EL (cell line): ENCODE measurements at places on chromosomes 4 and X.

DNA sequence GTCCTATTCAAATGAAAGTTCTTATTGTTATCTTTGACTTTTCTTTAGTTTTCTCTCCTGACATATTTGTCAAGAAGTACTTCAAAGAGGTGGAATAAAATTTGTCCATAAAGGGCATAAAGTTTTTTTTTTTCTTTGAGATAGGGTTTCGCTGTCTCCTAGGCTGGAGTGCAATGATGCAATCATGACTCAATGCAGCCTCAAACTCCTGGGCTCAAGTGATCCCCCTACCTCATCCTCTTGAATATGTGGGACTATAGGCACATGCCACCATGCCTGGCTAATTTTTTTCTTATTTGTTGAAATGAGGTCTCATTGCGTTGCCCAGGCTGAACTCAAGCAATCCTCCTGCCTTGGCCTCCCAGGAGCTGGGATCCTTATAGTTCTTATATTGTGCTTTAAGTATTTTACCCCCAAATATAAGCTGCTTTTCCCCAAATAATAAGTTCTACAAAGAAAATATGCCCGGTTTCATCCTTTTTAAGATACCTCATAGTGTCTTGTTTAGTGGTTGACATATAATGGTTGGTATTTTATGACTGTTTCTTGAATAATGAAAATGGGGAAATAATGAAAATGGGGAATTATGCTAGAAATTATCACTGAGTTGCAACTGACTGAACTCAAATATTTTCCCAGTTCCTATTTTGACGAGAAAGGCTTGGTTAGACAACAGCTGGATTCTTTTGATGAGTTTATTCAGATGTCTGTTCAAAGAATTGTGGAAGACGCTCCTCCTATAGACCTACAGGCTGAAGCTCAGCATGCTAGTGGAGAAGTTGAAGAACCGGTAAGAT lies 11.6 kb downstream of the POLR2B start:
- peak; percentile 53 for DNase-seq

GRCh38 chr4:59994118-59994517 lies 1206.0 kb upstream of the ADGRL3 start:
- DNase-seq = no peak

DNA sequence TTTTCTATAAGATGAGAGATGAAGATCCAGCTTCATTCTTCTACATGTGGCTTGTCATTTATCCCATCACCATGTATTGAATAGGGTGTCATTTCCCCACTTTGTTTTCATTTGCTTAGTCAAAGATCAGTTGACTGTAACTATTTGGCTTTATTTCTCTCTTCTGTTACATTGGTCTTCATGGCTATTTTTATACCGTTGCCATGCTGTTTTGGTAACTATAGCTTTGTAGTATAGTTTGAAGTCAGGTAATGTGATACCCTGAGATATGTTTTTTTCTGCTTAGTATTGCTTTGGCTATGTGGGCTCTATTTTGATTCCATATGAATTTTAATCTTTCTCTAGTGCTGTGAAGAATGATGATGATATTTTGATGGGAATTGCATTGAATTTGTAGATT lies 514.3 kb downstream of the GBA3 start:
- DNase-seq = no peak

DNA sequence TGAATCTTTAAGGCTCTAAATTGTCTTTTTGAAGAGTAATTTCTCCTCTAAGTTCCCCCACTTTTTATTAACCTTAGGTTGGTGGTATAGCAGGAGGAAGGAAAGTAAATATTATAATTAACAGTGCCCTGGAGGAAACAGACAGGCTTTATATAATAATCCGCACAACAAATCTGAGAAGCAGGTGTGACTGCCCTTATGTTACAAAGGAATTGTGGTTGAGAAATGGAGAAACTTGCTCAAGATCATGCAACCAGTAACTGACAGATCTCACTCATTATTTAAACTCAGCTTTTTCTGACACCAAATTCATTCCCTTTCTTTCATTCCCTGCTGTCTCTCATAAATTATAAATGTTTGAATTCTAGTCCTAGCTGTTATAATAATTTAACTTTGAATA lies 282.0 kb downstream of the PPP3CA start:
- DNase-seq = no peak

DNA sequence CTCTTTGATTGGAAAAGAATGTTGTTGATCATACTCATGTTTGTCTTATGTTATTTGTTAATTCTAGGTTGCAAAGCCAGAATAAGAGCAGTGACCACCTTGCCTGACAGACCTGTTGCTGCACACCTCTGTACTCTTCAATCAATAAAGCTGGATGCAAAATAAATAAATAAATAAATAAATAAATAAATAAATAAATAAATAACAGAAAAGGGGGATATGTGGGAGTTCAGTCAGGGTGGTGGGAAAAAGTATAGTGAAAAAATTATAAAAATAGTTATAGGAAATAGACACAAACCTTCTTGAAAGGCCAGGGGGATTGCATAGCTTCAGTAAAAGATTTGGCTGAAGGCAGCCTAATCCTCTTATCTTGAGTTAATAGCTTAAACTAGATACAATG lies 51.3 kb downstream of the TENT5D start:
- no peak for DNase-seq

GRCh38 chr4:56215141-56215783 lies 172.0 kb downstream of the AASDH start:
- DNase-seq = no peak

DNA sequence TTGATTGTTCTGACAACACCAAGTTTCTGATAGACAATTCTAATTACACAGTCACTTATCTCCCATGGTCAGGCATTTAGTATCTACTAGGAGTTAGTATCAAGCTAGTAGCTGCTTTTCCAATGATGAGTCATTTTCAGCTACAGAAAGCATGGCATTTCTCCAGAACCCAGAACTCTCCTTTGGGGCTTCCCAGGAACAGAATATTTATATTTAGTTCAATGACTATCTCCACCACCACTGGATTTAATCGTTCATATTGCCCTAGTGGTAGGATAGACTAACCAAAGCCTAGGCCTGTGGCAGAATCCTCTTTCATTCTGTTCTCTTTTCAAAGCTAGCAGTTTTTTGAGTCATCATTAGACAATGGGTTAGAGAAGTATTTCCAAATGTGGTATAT lies 569.4 kb downstream of the GABRG1 start:
- DNase-seq = no peak

GRCh38 chr4:182745237-182745636 lies 171.9 kb downstream of the DCTD start:
- peak; percentile 20 for DNase-seq

DNA sequence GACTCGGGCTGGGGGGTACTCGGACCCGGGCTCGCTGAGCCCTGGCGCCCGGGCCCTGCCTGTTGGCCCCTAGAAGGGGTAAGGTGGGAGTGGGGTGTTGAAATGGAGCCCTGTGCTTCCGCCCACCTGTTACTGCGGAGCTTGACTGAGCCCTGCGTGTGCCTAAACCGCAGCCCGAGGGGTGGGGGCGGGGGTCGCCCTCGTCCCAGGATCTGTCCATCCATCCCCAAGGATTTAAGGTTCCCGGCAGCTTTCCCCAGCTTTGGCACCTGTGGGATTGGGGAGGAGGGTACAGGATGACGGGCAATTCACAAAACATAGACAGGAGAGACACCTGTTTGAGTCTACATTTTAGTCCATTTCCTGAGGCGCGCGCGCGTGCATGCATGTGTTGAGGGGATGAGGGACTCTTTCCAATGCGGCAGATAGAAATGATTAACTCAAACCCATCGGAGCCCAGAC lies 779 bp downstream of the GABRQ start:
- no peak for DNase-seq

DNA sequence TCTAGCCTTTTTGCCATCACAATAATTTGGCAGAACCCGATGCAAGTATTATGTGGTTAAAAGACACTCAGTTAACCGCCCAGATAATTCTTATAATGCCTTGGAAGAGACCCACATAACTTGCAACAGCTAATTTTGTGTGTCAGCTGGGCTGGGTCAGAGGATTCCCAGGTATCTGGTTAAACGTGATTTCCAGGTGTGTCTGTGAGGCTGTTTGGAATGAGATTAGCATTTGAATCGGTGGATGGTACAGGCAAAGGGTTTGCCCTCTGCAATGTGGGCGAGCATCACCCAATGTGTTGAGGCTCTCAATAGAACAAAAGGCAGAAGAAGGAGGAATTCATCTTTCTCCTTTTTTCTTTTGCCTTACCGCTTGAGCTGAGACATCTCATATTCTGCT lies 314.2 kb upstream of the PUDP start:
- DNase-seq = no peak

DNA sequence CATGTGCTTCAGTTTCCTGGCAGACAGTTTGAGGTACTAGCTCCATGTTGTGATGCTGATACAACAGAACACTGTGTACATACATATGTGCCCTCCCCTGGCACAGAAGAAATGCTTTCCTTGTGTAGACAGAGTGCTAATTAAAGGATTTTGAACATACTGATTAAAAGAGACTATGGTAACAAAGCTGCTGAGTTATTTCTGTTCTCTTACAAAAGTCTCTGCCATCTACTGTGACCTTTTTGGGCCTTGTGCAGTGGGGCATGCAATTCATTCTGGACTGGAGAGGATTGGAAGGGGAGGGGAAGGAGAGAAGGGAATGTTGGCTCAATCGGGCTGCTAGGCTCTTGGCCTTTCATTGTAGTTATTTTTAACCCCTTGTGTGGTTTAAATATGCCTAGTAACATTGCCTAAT lies 6.0 kb downstream of the PDLIM5 start:
- no peak for DNase-seq

GRCh38 chrX:11724122-11725017 lies 33.7 kb upstream of the MSL3 start:
- DNase-seq = peak; percentile 27

- peak; percentile 1 for DNase-seq
Observed at GRCh38 chrX:118594697-118595420, 99.2 kb downstream of the DOCK11 start.

- DNase-seq = no peak
Observed at GRCh38 chrX:44225667-44226066, 117.8 kb downstream of the EFHC2 start.
